ELR (cell line): ENCODE measurements at places on chromosomes 12 and 14.

DNA sequence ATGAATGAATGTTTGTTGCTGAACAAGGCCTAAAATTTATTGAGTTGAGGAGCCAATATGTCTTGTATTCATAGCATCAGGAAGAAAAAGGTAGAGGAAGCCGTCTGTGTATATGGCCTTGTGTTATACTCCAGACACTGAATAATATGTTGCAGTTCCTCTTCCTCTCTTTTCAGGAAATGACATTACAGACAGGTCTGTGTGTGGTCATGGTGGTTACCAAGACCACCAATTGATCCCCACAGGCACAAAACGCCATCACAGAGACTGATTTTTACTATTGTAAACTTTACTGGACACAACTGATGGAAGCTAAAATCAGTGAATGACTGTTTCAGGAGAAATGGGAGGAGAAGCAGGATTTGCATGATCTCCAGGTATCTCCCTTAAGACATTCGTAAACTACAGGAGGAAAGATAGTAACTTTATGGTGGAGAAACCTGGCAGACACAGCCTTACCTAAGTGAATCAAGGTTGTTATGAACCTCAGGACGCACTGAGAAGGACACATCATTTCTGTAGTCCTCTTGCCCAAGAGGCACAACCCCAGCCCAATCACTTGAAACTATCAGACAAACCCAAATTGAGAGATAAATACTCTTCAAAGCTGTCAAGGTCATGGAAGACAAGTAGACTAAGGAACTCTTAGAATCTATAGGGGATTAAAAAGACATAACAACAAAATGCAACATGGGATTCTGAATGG lies 334.1 kb upstream of the RGS6 start:
- no peak for DNase-seq

DNA sequence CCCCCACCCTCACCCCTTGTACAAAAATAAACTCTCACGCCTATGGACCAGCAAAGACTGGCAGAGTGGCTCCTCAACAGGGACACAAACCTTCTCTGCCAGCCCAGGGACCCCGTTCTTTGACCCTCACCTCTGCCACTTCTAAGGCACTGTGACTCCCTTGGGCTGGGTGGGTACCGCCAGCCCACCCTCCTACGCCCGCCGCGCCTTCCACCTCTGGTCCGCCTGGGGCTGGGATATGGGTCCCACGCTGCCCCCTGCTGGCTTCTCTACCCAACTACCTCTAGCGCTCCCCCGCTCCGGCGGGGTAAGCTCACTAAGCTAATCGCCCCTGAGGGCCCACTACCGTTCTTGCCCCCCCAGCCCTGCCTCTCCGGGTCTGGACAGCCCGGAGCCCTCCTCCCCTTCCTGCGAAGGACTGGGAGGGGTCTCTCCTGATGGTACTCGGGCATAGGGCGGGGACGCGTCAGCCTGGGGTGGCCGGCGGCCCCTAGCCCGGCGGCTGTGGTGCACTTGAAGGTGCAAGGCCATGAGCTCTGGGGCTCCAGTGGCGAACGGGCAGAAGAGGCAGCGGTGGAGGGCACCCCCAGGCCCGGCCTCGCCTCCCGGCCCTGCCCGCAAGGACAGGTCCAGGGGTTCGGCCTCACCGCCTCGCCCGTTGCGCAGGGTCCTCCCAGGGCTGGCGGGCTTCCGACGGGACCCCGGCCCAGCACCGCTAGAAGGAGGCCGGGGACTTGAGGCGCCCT lies 8.1 kb downstream of the ZNF219 start:
- DNase-seq: peak; percentile 20

DNA sequence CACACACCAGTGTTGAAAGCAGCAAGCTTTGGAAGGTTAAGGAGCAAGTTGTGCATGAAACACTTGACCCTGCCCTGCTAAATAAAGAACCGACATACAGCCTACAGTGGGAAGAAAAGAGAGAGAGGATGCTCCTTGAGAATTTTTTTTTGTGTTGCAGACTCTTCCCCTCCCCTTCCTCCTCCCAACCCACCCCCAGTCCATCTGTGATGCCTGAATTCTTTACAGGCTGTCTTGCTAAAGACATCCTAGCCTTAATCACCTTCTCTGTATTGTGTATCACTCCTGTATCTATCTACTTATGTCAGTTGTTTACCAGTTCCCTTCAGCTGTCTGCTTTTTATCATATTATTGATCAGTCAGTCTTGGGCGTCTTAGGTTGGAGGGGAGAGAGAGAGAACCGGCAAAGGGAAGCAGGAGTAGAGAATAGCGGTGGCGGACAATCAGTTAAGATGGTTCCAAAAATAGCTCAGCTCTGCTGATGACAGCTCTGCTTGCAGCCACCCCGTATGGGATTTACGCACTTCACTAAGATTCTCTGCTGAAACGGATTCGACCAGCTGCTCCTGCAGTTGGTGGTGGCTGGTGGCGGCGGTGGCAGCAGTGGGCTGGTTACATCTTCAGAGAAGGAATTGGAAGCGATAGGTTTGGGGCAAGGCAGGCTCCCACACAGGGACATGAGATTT lies 664.7 kb downstream of the NRXN3 start:
- DNase-seq: no peak

GRCh38 chr12:8057839-8058238 lies 8.3 kb downstream of the C3AR1 start:
- peak; percentile 43 for DNase-seq

GRCh38 chr12:623865-624372 lies 39.3 kb downstream of the NINJ2 start:
- DNase-seq: no peak

- DNase-seq: no peak
Measured at GRCh38 chr14:46322730-46323403, 328.7 kb downstream of the RPL10L start.

GRCh38 chr14:90871605-90872233 lies 55.5 kb upstream of the TTC7B start:
- DNase-seq: peak; percentile 71

GRCh38 chr12:121060149-121061001 lies 21.3 kb upstream of the OASL start:
- peak; percentile 84 for DNase-seq

GRCh38 chr14:30064454-30064853 lies 136.8 kb upstream of the PRKD1 start:
- no peak for DNase-seq

GRCh38 chr14:75752907-75753594 lies 92.0 kb downstream of the TTLL5 start:
- peak; percentile 26 for DNase-seq

- DNase-seq: no peak
Measured at GRCh38 chr12:68784015-68784414, 24.0 kb upstream of the MDM2 start.

- no peak for DNase-seq
Measured at GRCh38 chr14:40003773-40004172, 571.5 kb upstream of the FBXO33 start.

- no peak for DNase-seq
Measured at GRCh38 chr12:23197266-23197665, 572.3 kb downstream of the ETNK1 start.

DNA sequence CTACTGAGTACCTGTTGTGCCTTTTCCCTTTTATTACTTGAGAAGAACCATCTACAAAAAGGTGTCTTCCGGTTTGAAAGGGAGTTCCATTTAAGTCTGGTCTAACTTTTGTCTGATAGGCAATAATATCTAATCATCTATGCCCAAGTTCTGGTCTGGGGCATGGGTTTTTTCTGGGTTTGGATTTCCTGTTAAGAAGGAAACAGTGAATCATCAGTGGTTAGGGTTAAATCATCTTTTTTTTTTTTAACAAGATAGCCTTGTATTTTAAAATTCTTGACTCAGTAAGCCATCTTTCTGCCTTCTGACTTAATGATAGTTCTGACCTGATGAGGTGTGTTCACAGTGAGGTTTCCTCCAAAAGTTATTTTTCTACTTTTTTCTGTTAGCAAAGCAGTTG lies 29.3 kb upstream of the CPNE8 start:
- DNase-seq: no peak

DNA sequence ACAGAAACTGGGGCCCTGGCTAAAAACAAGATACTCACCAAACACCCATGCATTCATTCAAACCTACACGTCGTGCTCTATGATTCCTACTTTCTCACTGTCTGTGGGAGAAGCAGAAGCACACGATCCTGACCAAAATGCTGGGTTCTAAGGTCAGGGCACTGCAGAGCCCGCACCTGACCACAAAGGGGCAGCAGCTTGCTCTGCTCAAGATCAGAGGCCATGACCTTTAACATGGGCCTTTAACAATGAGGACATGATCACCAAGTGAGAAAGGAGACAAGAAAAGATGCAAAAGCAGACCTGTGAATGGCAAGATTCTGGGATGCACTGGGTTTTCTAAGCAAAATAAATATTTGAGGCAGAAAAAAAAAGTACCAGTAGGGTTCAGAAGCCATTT lies 40.1 kb upstream of the VPS33A start:
- no peak for DNase-seq

DNA sequence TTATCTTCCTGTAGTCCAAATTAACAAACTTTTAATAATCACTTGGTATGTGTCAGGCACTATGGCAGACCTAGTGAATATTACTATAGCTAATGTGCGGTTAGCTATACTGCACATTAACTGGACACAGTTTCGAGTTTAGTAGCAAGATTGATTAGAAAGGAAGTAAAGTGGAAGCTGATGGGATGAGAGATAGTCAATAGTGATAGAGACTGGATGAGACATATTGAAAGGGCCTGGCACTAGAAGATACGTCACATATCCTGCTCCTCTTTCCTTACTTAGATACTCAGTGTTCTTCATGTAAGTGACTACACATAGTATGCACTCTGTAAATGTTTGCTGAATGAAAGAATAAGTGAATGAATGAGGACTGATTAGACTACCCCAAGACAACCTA lies 5.5 kb downstream of the TBK1 start:
- no peak for DNase-seq

DNA sequence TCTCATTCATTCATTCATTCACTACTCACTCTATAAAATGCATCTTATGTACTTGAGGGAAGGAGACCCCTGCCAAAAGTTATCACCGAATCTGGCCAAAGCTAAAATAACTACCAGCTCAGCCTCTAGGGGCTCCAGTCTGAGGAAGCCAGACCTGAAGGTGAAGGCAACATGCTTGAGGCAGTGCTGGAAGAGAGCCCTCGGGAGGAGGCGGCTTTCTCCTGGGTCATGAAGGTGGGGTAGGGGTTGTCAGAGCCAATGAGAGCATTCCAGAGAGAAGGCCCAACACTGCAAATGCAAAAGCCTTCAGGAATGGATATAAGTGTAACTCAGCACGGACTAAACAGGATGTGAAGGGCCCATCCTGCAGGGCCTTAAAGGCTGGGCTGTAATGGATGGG lies 62.4 kb downstream of the GSC start:
- DNase-seq: peak; percentile 11

- DNase-seq: no peak
Measured at GRCh38 chr12:131905630-131906091, 11.2 kb downstream of the ULK1 start.

DNA sequence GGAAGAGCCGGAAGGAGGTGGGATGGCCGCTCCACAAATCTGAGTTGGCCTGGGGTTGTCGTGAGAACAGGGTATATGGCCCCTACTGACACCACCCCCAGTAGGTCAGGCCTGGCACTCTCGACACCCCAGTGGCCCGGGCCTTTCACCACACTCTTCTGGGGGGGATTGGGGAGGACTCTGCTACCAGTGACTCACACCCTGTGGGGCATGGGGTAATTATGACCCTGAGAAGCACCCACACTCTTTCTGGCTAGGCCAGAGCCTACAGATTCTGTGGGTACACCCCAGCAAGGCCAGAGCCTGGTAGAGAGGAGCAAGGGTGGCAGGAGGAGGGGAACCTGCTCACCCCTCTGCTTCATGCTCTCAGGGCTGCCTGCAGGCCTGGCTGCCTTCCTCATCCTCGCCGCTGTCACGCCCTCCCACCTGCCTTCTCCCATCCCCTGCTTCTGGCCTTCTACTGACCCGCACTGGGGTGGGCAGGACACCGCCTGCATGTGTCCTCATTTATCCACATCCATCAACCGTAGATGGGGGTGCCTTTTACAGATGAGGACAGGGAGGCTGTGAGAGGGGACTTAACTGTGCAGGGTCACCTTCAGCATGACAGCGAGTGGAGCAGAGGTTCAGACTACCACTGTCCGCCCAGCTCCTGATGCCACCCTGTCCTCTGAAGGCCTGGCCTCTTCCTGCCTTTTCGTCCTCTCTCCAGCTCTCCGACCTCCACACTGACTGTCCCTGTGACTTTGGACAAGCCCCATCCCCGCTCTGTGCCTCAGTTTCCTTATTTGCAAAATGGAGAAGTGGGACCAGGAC lies 18.4 kb downstream of the ASB2 start:
- no peak for DNase-seq

GRCh38 chr14:22487401-22487800 lies 101.6 kb downstream of the DAD1 start:
- no peak for DNase-seq

- no peak for DNase-seq
Measured at GRCh38 chr12:108046135-108046534, 83.0 kb upstream of the WSCD2 start.

DNA sequence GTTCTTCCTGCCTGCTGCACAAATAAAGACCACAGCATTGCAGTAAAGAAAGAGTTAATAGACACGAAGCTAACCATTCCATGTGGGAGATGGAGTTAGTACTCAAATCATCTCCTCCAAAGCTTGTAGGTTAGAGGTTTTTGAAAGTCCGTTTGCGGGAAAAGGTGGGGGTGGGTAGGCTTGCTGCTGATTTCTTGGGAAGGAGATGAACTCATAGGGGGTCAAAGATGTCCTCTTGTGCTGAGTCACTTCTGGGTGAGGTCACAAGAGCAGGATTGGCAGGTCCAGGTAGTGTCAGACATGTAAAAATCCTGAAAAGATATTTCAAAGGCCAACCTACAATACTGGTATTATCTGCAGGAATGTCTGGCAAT lies 66.4 kb downstream of the PTHLH start:
- no peak for DNase-seq

DNA sequence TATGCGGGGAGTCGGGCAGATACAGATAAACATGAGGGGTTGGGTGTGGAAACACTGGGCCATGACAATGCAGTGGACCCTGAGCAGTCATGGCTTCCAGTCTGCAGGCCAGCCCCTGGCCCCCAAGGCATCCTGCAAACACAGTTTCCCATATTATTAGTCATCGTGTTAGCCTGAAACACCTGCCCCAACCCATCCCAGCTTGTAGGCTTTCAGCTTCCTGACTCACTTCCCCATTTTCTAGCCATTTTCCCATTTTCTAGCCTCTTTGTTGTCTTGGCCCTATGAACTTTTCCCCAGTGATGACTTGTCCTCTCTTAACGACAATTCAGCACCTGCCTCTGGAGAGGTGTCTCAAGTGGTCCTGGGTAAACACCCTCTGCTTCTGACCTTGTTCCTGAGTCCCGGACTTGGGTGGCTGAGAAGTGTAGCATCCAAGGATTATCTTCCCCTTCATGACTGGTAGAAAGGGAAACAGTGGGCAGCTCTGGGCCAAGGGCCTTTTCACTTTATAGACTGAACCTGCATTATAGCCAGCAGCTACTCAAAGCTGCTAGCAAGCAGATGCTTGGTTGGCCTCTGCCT lies 4.3 kb upstream of the PGF start:
- peak; percentile 45 for DNase-seq

GRCh38 chr14:58166005-58166983 lies 14.3 kb upstream of the ARMH4 start:
- peak; percentile 88 for DNase-seq

GRCh38 chr12:43105426-43105981 lies 446.5 kb downstream of the ADAMTS20 start:
- DNase-seq: no peak
